ENCODE measurements at places on chromosomes 3 and 15.

DNA sequence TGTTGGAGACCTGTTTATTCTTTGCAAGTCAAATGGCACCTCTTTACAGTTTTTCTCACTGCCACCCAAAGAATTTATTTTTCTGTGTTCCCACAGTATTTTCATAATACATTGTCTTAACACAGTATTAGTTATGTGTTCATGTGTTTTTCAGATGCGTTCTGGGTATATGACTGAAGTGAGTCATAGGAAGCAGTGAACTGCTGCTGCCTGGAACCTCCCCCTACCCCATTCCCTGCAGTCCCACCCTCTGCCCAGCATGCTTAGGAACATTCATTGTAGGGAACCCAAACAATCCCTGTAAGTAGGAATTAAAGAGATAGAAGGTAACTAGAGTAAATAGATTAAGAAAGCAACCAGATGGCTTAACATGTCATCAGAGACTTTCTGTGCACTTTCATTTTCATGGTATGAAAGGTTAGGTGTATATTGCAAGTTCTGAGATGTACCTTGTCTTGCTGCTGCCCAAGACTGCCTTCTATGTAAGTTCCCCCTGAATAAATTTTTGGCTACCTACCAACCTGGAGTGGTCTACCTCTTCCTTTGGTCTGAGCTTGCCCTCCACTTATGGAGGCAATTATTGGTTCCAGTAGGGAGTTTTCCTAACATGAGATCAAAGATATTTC is 21.9 kb upstream of the SQOR start:
- no peak for DNase-seq

- peak; percentile 49 for DNase-seq
These were observed 47.7 kb downstream of the PXYLP1 start for GRCh38 chr3:141279077-141279967.

- no peak for DNase-seq
These were observed at the start of gene ZNF710 for GRCh38 chr15:90001062-90001682. Gene ZNF710 (plus strand): TSS chr15:90001324. CDS start chr15:90067138, 65,814 bp downstream.

GRCh38 chr3:58020783-58021071 is 12.5 kb downstream of the FLNB start:
- no peak for DNase-seq

DNA sequence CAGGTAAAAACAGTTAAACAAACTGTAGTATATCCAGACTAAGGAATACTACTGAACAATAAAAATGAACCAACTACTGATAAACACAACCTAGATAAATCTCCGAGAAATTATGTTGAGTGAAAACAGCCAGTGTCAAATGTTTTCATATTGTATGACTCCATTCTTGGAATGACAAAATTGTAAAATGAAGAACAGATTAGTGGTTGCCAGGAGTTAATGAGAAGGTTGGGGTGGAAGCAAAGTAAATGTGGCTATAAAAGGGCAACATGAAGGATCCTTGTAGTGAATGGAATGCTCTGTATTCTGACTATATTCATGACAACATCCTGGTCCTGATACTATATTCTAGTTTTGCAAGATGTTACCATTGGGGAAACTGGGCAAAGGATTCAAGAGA is 27.5 kb upstream of the ACKR4 start:
- no peak for DNase-seq

- no peak for DNase-seq
These were observed 378.6 kb downstream of the NTRK3 start for GRCh38 chr15:87877822-87878542.

- DNase-seq: no peak
These were observed 239.4 kb downstream of the XXYLT1 start for GRCh38 chr3:195031574-195032003.

DNA sequence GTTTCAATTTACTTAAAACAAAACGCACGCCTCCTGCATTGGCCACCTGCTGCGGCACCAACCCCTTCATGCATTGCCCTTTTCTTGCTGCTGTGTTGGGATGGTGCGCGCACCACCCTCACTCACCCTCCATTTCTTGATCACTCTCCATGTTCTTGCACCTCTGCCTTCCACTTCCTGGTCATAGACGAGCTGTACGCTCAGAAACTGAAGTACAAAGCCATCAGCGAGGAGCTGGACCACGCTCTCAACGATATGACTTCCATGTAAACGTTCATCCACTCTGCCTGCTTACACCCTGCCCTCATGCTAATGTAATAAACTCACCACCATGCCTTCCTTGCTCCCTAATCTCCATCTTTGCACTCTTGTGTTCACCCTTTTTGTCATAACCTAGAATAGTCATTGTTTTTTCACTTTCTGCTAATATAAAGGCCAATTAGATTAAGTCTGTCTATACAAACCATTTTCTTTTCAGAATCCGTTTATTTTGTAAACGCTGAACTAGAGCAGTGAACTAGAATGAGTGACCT is 21.4 kb downstream of the TPM1 start:
- no peak for DNase-seq

- DNase-seq: no peak
These were observed 364.9 kb upstream of the RBMS3 start for GRCh38 chr3:28915741-28916500.

- no peak for DNase-seq
These were observed 26.4 kb upstream of the PDE8A start for GRCh38 chr15:84955089-84955848.

GRCh38 chr15:61483599-61483998 is 254.5 kb upstream of the RORA start:
- DNase-seq: no peak

GRCh38 chr3:102174312-102174712 is 260.5 kb upstream of the ZPLD1 start:
- no peak for DNase-seq

GRCh38 chr3:29695201-29695600 is 414.3 kb downstream of the RBMS3 start:
- no peak for DNase-seq

GRCh38 chr3:34357461-34357860 is 559.0 kb downstream of the PDCD6IP start:
- no peak for DNase-seq

DNA sequence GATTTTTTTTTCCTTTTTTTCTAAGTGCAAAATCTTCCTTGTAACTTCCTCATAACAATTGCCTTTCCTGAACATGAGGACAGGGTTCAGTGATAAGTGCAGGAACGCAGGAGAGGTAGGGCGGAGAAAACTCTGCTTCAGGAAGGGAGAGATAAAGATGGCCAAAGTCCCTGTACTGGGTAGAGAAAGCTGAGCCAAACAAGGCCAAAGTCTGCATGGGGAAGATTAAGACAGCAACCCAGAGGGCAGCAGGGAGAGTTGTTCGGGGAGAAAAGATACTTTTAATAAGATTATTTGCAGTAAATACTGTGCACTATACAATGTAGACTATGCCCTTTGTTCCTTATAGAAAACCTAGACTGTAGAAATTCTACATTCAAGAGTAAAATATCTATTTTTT is 55.4 kb upstream of the LRRFIP2 start:
- no peak for DNase-seq

DNA sequence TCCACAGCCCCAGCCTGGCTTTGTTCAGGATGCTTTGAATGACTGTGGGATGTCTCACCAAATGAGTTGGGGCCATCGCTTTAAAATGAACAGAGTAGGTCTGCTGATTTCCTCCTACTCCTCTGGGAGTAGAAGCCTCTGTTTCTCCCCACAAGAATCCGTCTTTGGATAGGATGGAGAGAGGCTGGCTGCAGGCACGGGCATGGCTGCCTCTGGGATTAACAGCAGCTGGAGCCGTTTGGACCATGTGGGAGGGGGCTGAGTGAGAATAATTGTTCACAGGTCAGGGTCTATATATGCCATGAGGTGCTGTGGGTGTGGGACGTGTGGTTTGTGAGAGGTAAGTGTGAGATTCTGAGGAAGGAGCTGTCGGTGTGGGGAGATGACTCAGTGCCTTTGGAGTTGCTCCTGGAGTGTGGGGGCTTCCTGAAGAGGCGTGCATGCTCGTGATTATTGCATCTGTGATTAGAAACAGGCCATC is 48.0 kb upstream of the APEH start:
- no peak for DNase-seq

DNA sequence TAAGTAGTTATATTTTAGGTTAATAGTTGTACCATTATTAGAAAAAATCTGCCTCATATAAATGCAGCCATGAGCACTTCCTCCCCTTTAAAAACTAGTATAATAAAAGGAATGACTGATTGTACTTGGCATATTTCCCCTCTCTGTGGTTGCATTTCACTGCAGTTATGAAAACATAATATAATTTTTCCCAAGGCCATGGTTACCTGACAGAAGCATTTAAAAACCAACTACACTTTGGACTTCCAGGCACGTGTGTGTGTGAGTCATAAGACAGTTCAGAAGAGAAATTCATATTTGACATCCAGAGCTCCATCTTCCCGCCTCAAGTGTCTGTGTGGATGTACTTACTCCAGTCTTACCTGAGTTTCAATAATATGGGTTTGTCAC is 828.2 kb upstream of the CFAP20DC start:
- DNase-seq: no peak

DNA sequence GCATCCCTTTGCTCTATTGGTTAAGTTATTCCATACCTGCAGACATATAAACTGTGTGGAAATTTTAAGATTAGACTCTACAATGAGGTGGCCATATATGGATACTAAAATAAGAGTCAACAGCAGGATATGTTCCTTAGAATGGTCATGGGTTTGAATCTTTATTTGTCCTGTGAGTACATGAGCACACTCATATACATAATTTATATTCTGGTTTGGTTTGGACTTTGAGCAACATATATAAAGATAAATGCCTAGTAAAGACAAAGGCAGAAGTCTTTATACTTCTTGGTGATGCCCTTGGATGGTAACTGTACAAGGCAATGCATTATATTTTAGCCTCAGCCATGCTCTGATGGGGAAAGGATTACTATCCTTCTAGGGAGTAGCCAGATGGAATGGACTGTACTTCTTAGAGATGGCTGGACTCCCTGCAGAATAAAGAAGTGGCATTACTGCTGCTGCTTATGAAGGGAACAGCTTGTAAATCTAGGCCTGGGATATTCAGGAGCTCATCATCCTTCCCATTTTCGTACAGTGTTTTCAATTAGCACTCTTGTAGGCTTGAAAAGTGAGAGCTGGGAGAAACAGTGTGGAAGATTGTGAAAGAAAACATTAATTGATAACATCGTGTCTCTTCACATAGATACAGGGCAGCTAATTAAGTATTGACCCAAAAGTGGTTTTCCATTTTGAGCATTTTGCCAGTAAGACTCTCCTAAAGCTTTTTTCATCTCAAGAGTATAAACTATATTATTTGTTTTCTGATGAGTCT is 60.4 kb downstream of the HMG20A start:
- DNase-seq: no peak

- no peak for DNase-seq
These were observed 2.3 kb downstream of the SH3BP5 start for GRCh38 chr3:15330031-15330596.

DNA sequence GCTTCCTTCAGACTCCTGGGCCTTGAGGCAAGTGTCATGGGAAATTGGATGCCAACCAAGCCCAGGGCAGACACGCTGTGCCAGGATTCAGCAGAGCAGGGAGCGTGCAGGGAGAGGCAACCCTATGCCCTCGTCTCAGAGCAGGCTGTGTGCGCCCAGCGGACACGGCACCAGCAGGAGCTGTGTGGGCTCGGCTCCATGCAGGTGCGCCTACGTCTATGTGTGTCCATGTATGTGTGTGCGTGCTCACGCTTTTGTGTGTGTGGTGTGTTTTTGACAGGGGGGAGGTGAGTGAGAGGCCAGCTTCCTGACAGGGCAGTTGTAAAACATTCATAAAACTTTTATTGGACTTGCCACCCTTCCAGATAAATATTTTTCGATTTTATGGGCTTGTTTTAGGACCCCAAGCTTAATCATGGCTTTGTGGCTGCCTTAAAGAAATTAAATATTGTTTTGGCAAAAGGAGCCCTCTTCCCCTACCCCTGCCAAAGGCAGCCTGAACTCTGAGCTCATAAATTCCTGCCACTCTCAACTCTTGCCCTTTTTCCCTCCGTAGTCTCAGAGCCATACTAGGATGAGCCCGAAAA is 84.4 kb downstream of the DNAJB8 start:
- no peak for DNase-seq

DNA sequence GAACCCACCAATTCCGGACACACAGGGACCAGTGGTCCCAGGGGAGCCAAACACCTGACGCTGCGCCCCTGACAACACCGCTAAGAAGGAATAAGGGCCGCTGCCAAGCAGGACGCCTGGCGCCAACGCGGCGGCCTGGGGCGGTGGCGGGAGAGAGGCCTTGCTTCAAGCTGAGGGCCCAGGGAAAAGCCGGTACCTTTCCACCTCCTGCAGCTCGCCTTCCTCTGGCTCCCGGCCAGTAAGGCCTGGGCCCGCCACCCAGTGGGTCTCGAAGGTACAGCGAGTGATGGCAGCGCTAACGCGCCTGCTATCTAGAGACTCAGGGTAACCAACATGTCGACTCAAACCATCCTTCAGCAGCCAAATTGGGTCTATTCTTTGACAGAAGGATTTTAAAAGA is 1074.1 kb downstream of the SI start:
- DNase-seq: no peak

GRCh38 chr3:72694398-72694797 is 153.8 kb downstream of the SHQ1 start:
- no peak for DNase-seq

- no peak for DNase-seq
These were observed 17.5 kb upstream of the GOLGA8J start for GRCh38 chr15:30065025-30065801.

DNA sequence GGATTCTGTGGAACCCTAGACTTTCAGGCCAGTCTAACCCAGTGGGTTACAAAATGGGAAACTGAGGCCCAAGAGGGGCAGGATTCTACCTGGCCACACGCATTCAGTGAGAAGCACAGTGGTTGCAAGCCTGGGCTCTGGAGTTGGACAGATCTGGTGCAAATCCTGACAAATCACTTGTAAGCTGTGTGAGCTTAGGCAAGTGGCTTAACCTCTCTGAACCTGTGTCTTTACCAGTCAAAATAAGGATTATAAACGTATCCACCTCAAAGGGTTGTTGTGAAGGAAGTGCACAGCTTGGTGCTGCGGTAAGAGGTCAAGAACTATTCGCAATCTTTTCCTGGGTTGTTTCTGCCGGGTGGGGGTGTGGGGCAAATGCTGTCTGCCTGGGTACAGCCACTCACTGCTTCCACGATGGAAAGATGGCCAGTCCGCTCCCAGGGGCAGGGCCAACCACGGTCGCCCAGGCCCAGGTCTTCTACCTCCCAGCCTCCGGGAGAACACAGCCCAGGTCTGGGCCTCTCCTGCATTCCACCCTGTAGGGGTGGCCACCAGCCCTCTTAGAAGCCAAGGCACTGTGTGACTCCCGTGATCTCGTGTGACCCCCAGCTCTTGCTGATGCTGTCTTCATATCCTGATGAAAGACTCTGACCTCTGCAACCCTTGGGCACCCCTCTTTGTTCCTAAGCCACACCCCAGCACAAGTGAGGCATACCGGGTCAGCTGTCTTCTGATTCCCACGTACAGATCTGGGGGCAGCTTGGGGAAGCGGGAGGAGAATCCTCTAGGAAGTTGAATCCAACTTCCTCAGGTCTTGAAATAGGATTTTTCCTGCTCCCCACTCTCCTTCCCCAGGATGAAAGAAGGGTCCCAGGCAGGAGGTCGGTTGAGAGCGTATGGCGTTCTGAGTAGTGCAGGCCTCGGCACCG is 1.5 kb downstream of the CHRNA3 start:
- no peak for DNase-seq

DNA sequence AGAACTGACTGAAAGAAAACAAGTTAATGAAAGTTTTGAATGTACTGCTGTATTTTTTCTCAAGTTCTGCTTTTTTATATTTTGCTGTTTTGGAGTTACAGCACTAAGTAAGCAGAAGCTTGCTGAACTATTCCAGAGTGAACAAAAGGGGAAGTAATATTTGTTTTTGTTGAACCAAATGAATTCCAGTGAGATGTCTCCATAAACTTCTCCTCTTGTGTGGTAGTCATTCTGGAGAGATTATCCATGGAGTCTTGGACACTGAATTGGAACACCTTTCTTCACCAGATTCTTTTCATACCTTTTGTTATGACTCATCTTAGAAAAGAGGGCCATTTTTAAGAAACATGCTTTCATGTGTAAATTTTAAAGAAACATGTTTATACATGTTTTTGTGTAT is 8.8 kb downstream of the ANKUB1 start:
- DNase-seq: no peak
